Mucosa of descending colon (tissue), 3 donors: ENCODE measurements at places on chromosomes 4 and X. TPM values are rescaled to one million over a fixed set of nuclear protein-coding genes. Genes with fewer than 3 reads are reported as not detected.

PLXNB3 gene
- 3.0 TPM for total RNA-seq

USP17L12 gene
- not detected for total RNA-seq

RASSF6 gene
- total RNA-seq: 41.1 TPM

KLHL13 gene
- 5.1 TPM for total RNA-seq

HEPH gene
- total RNA-seq: 160 TPM

PROM1 gene
- total RNA-seq: 136 TPM

BEND2 gene
- not detected for total RNA-seq

FABP2 gene
- 12.1 TPM for total RNA-seq

RELL1 gene
- total RNA-seq: 50.5 TPM

TAF7L gene
- 0.29 TPM for total RNA-seq

OCIAD2 gene
- total RNA-seq: 110 TPM

SPANXD gene
- not detected for total RNA-seq

PSAPL1 gene
- not detected for total RNA-seq

ASB12 gene
- total RNA-seq: 0.39 TPM

MAGEA3 gene
- not detected for total RNA-seq

SUPT20HL1 gene
- not detected for total RNA-seq

RNF150 gene
- 88.8 TPM for total RNA-seq

WAS gene
- 5.3 TPM for total RNA-seq

HTR2C gene
- total RNA-seq: not detected

ATP1B4 gene
- total RNA-seq: not detected

GPC4 gene
- total RNA-seq: 33.5 TPM

GUCY1A1 gene
- 7.4 TPM for total RNA-seq

RIPPLY1 gene
- not detected for total RNA-seq

TEX13B gene
- not detected for total RNA-seq

CXCL6 gene
- 0.19 TPM for total RNA-seq

RAI2 gene
- total RNA-seq: 20.7 TPM

PCGF3 gene
- 66.9 TPM for total RNA-seq

FANCB gene
- 2.2 TPM for total RNA-seq

CENPE gene
- total RNA-seq: 1.9 TPM

FUNDC1 gene
- total RNA-seq: 6.6 TPM

BEX2 gene
- total RNA-seq: 4.6 TPM

VCX3B gene
- total RNA-seq: not detected

GPAT3 gene
- 43.3 TPM for total RNA-seq

CFP gene
- total RNA-seq: 2.9 TPM

IL2 gene
- not detected for total RNA-seq

COL4A6 gene
- total RNA-seq: 0.77 TPM

IGBP1 gene
- total RNA-seq: 51.8 TPM

ANXA10 gene
- total RNA-seq: 0.34 TPM

TMEM47 gene
- 5.3 TPM for total RNA-seq

F8A2 gene
- not detected for total RNA-seq

ARMCX2 gene
- 8.3 TPM for total RNA-seq

PF4V1 gene
- not detected for total RNA-seq

PRR32 gene
- not detected for total RNA-seq

EDA2R gene
- 0.84 TPM for total RNA-seq

PCDH19 gene
- total RNA-seq: 1.7 TPM

MAGEE2 gene
- not detected for total RNA-seq

TRPC5OS gene
- total RNA-seq: not detected

DAPP1 gene
- total RNA-seq: 4.6 TPM

AIFM1 gene
- total RNA-seq: 45.3 TPM

SHROOM3 gene
- 105 TPM for total RNA-seq

DRD5 gene
- 0.13 TPM for total RNA-seq
